Fibroblast of skin of right biceps (primary cell): ENCODE measurements at places on chromosomes 7 and 10.
A peak's percentile ranks its signal among the peaks of the same experiment; 100 is the strongest.

GRCh38 chr10:59079386-59080226 lies 96.8 kb upstream of the PHYHIPL start:
- peak; percentile 89 for DNase-seq

DNA sequence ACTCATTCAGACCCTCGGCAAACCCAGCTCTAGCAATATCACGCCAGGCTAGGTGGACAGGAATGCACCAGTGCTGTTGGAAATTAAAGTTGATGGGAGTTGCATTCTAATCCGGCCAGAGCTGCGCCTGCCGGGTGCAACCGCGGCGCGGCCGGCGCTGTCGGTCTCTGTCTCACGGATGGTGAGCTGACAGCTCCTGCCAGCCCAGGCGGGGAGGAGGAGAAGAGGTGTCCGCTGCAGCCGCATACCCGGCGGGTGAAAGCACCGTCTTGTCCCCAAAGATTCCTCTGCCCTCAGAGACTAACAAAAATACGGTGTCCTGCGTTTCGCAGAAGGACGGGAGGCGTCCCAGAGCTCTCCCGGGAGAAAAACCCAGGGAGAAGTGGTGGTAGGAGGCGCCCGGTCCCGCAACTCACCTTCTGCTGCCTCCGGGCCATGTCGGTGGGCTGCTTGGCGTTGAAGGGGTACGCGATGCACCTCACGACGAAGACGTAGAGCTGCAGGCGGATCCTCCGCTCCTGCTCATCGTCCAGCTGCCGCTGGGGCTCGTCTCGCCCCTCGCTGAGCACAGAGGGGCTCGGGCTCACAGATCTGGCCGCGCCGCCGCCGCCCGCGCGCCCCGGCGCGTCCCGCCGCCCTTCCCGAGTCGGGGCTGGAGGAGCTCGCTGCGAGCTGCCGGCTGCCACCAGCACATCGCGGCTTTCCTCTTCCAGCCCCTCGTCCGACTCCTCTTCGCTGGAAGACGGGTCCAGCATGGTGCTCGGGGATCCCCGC lies 490 bp downstream of the CADPS2 start:
- peak; percentile 16 for DNase-seq

DNA sequence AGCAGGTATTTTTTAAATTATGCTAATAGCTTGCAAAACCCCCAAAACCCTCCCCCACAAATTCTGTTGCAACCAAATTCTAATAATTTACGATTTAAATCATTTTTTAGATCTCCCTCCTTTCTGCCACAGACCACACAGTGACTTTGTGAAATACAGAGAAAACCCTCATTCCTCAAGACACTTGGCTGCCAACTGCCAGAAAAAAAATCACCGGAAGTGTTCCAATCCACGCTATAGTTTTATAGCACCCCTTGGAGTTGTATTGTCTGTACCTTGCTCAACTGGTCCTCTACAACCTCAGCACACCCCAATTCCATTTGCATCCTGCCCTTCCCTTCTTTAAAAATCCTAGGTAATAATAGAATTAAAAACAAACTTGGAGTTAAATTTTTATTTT lies 560.1 kb downstream of the PARD3 start:
- DNase-seq = peak; percentile 15

- DNase-seq = no peak
These were observed 149.3 kb upstream of the IMMP2L start for GRCh38 chr7:111711426-111712065.

GRCh38 chr7:7681191-7681935 lies 37.0 kb downstream of the RPA3 start:
- peak; percentile 58 for DNase-seq

DNA sequence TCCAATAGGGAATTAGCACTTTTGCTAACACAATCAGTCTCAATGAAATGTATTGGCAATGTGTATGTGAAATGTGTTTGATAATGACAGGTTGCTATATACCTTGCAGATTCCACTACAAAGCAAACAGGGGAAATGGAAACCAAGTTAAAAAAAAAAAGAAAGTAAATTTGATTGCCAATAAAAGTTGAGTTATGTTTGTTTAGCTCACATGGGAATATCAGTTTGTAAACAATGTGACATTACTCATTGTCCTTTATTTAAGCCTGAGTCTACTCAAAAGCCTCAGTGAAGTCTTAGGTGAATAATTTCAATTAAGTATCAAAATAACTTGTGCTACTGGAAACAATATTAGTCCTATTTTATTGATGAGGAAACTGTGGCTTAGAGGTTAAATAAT lies 285.2 kb downstream of the CACNA2D1 start:
- DNase-seq = no peak

DNA sequence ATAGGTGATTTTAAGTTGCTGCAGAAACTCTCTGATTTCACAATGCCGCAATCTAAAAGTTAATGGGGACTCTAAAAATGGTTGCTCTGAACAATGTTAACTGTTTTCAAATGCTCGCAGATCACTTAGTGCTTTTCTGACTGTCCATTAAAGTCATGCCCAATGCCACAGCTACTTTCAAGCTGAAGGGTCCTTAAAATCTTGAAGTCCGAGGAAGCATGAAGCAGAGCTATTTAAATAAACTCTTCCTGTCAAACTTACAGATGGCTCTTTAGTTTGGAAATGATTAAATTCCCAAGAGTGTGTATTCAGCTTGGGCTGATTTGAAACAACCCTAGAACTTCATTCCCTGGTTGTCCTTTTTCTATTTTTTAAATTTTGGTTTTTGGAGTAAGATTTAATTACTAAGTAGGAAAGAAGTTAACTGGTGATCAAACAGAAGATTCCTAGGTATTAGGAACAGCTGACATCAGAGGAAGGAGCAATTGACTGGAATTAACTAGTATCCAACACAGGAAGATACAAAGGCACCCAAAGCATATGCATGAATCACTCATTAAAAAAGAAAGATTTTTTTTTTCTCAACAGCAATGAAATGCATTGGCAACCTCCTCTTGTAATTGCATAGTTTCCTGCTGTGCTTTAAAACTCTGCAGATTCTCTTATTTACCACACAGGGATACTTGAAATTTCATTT lies 105.1 kb downstream of the NRP1 start:
- DNase-seq = peak; percentile 82

DNA sequence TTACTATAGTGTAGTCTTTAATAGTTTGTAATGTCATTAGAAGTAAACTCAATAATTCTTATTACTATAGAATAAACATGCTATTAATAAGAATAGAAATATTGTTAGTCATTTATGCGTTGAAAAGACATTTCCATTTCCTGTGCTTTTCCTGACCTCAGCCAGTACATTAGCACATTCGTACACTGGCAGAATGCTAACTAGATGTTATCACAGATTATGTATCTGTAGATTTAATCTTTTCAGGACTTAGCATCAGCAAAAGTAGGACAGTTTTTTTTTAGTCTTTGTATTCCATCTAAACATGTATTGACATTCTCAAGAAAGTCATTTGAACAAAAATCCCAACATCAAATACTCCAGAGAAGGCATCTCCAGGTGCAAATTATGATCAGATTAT lies 158.5 kb downstream of the EXOC4 start:
- no peak for DNase-seq

DNA sequence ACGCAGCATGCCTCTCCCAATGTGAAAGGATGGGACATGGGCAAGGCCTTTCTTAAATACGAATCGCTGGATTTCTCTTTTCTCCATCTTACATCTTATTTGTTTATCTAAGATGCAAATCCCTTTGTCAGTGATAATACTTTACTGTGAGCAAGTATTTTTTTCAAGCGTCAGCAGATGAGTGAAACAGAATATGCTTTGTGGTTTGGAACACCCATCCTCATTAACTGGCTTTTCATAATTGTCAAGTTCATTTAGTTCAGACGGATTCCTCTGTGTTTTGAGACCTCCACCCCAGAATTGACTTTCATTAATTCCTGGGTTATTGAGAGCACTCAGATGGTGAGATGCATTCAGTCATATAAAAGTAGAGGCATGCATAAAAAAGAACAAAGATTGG lies 149.8 kb downstream of the NSUN6 start:
- no peak for DNase-seq

- peak; percentile 85 for DNase-seq
These were observed 68.1 kb upstream of the FOXK1 start for GRCh38 chr7:4613846-4614548.

DNA sequence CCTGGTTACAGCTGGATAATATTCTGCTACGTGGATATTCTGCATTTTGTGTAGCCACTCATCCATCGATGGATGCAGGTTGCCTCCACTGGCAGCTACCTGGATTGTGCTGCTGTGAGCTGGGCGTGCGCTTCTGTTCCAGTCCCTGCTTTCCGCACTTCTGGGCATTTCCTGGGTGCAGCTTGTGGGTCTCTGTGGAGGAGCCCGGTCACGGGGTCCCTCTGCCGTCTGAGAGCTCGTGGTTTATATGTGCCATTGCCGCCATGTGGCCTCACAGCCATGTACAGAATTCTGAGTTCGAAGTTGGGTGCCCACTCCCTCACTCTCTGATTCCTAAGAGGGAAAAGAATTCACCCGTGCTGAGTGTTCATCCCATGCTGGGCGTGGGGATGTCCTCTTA lies 38.3 kb downstream of the JAKMIP3 start:
- no peak for DNase-seq

- peak; percentile 33 for DNase-seq
These were observed 1040.2 kb upstream of the SORCS1 start for GRCh38 chr10:108204528-108205305.

- no peak for DNase-seq
These were observed 46.8 kb downstream of the PIK3AP1 start for GRCh38 chr10:96673318-96674099.

DNA sequence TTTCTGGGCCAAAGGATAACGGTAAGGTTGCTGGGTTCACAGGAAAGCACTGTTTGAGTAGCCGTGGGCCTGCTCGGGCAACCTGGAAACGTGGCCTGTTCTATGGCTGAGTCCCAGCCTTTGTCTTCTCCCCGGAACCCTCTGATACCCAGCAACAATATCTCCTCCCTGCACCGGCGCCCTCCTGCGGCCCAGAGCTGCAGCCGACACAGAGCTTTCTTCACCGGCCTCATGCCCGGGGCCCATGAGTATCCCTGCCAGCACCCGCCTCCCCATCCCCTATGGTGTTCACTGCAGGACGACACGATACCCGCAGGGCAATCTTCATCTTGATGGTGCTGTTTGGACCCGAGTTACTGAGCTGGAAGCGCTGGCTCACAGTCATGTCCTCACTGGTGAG lies 38.6 kb upstream of the NCAPG2 start:
- DNase-seq = no peak

DNA sequence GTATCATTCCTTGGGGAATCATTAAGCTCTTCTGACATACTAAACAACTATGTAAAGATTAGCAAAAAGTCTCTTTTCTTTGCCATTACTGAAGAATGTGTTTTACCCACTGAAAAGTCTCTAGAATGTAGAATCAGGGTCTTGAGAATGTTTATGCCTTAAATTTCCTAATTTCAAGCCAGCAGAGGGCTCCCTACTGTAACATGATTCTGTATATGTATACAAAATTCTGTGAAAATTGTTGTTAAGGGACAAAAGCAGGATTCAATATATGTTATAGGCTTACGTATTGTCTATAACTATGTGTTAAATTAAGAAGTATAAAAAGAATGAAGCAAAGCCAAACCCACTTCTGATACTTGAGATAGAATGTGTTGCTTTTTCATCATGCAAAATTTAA lies 296.9 kb upstream of the DGKB start:
- DNase-seq = peak; percentile 39

GRCh38 chr7:23356726-23357125 lies 57.6 kb downstream of the MALSU1 start:
- DNase-seq = peak; percentile 22

DNA sequence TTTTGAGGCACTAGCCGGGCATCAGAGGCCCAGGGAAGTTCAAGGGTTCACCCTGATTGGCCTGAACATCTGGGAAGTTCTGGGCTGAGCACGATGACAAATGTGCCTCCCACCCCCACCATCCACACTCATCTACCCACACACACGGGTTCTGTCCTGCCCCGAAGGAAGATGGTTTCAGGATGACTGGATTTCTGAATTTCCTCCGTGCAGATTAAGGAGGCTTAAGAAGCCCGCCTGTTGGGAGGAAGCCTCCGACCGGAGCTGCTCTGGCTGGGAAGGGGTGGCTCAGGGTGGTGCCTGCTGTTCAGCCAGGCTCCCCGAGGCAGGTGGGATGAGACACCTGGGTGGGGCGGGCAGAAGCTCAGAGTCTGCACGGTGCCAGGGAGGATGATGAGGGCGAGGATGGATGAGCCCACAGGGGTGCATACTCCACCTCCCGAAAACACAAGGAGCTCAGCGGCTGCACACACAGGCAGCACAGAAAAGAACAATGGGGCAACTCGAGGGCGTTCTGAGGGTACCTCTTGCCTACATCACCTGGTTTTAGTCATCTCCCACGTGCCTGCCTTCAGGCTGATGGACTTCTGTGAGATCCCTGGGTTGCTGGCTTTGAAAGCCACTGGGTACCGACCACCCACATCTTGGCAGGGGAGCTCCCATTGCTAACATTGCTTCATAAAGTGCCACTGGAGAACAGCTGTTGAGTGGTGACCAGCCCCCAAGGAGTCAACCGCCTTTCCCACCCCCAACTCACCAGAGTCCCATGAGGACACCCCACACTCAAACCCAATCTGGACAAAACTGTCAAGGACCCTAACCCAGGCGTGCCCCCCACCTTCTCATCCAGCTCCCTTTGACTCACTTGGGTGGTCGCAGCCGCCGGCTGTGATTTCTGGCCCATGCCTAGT lies 41.2 kb downstream of the CALML3 start:
- peak; percentile 90 for DNase-seq

GRCh38 chr10:88474884-88475844 lies 108.0 kb downstream of the RNLS start:
- no peak for DNase-seq

- DNase-seq = no peak
These were observed 58.3 kb downstream of the REEP3 start for GRCh38 chr10:63579371-63580014.

DNA sequence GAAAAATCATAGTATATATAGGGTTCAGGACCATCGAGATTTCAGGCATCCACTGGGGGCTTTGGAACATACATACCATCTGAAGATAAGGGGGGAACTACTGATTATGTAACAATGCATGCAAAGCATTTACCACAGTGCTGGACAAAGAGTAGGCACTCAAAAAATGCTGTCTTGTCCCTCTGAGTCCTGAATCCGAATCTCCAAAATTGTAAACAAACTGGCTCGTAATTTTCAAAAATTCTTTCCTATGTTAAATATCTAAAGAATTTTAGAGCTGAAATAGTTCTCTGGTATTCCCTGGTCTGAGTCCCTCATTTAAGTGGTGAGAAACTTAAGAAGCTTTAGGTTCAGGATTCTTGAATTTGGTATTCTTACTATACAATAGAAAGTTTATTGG lies 167.8 kb upstream of the ASAH2 start:
- no peak for DNase-seq

DNA sequence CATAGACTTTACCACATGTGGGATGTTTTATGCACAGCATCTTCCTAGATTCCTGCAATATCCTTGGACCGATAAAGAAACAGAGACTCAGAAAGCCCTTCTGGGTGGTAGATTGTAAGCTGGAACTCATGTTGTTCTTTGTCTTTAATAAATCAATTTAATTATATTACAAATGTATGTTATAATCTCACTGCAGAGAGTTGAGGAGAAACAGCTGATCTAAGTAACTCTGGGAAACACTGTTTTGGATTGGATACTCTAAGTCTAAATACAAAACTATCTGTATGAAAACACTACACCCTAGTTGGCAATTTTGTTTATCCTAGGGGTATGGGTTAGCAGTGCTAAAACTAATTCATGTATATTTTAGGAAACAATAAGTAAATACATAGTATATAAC lies 1015.2 kb downstream of the XPNPEP1 start:
- no peak for DNase-seq

- DNase-seq = no peak
These were observed 110.5 kb upstream of the INSIG1 start for GRCh38 chr7:155187061-155187785.
